ENCODE measurements at places on chromosomes 11 and 22. TPM values are rescaled to one million over a fixed set of nuclear protein-coding genes. Genes with fewer than 3 reads are reported as not detected.

Gene CTSF
- total RNA-seq, result not detected

Gene C11orf86
- 0.29 TPM for total RNA-seq

Gene MS4A3
- total RNA-seq, result not detected

Gene RTN4RL2
- 0.79 TPM for total RNA-seq

Gene TMEM41B
- 106 TPM for total RNA-seq

Gene ESAM
- 31.1 TPM for total RNA-seq

DNA sequence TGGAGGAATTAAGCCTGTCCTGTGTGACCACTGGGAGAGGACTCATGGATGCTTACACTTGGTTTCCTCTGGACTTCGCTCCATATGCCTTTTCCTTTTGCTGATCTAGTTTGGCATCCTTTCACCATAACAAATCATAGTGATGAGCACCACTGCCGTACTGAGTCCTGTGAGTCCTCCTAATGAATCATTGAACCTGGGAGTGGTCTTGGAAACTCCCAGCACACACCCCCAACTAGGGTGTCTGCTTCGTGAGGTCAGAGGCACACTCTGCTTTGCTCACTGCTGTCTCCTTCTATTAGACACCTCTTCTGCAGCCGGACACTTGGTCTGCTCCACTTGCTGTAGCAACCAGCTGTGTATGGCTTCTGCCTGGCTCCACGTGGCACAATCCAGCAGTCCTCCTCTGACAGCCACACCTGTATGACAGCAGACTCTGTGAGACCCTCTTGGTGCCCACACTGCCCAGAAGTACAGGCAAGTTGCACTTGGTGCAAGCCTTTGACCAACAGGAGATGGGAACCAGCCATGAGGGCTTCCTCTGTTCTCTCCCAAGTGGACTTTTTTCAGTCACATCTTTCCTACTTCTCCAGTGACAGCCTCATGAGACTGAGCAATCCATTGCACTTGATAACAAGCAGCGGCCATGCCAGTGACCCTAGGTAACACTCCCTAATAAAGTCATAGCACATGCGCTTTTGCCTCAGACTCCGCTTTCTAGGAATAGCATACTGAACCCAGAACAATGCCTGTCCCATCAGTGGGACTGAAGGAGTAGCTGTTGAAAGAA, 65.0 kb upstream of the HMGXB4 start:
- no peak for DNase-seq

DNA sequence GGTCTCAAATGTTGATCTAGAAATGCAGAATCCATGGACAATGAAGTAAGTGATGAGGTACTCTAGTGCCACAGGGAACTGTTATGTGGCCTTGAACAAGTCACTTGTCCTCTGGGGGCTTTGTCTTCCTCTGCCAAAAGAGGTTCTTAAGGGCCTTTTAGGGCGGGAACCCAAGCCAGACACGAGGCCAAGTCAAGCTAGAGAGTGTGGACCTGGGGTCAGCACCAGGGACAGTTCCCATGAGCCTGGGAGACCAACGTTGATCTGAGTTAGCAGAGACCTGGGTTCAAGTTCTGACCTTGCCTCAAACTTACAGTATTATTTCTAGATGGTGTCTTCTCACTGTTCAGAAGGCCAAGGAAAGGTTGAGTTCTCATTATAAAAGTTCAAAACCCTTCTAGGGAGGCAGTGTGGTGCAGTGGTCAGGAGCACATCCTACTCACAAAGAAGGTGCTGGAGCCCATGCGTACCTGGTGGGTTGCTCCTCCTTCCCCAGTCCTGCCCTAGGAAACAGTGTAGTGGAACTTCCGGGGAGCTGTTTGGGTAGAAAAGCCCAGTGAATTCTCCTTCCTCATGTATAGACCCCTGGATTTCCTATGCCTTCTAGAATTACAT, 121.5 kb downstream of the CHST1 start:
- DNase-seq, result peak; percentile 37

- DNase-seq, result no peak
Observed at GRCh38 chr11:122808478-122808869, 29.8 kb upstream of the CRTAM start.

DNA sequence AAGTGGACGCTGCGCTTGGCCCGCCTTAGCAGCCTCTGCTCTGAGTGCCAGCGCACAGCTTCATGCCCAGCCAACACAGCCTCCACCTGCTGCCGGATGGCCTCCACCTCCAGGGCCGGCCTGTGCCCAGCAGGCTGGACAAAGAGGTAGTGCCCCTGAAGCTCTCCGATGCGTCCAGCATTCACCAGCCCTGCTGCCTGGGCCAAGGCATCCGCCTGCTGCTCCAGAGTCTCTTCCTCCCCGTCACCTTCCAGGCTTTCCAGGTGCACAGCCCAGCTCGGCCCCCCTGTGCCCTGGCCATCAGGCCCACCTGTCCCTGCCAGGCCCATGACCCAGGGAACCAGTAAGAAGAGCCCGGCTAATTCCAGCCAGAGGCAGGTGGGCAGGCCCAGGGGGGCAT, 2.5 kb downstream of the PCSK7 start:
- no peak for DNase-seq

DNA sequence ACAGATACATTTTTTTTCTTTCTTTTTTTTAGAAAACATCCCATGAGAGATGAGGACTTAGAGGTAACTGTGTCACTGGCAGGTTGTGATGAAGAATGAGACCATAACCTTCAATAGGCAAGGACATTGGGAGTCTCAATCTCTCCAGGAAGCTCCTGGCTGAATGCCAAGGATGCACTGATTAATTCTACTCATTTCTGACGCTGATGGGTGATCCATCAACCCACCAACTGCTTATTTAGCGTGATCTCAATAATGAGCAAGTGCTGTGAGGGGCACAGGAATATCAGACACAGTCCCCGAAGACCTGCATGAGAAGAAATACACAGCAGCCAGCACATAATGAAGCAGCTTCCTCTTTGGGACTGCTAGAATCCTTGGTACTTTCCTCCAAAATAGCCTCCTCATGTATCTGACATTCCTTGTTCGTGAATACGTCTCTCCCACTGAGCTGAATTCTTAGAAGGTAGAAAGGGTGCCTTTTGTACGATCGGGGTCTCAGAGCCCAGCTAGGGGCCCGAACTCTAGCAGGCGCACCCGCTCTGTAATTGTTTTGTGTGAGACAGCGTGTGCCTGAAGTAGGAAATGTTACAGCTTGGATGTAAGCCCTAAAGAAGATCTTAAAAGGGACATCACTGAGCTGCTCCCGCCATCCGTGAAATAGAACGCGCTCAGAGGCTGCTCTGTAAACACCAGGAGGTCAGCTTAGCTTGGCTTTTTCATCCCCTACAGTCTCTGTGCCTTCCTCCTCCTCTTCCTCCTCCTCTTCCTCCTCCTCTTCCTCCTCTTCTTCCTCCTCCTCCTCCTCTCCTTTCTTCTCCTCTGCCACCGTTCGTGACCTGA, 7.2 kb downstream of the CLMP start:
- no peak for DNase-seq

GRCh38 chr22:29130476-29130875, 57.6 kb downstream of the KREMEN1 start:
- DNase-seq, result no peak

DNA sequence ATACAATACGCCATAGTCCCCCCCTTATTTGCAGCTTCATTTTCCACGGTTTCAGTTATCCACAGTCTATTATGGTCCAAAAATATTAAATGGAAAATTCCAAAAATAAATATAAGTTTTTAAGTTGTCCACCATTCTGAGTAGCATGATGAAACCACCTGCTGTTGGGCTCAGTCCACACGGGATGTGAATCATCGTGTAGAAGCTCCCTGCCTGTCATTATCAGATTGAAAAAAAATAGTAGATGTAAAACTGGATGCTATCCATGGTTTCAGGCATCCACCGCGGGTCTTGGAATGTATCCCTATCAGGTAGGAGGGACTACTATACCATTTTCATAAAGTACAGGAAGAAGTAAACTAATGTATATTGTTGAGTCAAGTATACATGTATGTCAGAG, 127.4 kb downstream of the TTC17 start:
- no peak for DNase-seq

GRCh38 chr11:46277313-46277621, 195 bp upstream of the CREB3L1 start:
- peak; percentile 95 for DNase-seq

DNA sequence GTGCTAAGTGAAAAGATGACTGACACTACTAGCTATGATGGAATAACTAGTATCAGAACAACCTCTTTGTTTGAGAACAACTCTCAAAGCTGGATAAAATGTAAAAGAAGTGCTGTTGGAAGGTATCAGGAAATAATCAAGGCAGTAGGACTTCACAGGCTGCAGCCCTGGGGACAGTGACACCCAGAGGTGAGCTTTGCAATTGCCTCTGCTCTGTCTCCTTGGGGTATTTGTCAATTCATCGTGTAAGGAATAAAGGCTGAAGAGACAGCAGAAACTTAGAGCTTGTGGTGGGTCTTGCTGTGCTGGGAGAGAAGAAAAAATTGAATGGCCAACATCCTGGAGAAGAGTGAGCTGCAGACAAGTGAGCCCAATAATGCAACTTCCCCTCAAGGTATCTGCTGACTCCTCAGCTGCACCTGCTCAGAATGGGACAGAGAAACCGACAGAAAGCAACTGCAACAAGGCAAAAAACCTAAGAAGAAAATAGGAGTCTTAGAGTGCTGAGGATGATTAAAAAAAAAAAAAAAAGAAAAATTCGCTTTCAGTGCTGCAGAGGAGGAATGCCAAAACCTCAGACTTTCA, 141.1 kb downstream of the RCN1 start:
- DNase-seq, result peak; percentile 67

GRCh38 chr11:44789496-44789895, 62.7 kb downstream of the TSPAN18 start:
- no peak for DNase-seq

DNA sequence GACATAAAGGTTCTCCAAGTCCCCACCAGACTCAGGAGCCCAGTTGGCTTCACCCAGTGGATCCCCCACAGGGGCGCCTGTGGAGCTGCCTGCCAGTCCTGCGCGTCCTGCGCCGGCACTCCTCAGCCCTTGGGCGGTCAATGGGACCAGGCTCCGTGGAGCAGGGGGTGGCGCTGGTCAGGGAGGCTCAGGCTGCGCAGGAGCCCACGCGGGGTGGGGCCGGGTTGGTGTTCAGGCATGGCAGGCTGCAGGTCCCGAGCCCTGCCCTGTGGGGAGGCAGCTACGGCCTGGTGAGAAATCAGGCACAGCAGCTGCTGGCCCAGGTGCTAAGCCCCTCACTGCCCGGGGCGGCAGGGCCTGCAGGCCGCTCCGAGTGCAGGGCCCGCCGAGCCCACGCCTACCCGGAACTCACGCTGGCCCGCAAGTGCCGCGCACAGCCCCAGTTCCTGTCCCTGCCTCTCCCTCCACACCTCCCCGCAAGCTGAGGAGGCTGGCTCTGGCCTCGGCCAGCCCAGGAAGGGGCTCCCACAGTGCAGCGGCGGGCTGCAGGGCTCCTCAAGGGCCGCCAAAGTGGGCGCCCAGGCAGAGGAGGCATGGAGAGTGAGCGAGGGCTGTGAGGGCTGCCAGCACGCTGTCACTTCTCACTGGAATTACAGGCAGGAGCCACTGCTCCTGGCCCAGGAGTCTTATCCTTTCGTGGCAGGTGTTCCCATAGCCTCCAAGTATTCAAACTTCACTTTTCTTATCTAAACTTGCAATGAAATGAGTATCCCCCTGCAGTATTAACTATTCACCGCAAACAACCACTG, 22.8 kb upstream of the ZBTB44 start:
- DNase-seq, result no peak

GRCh38 chr11:128598506-128599150, 11.3 kb upstream of the ETS1 start:
- DNase-seq, result no peak

- DNase-seq, result no peak
Observed at GRCh38 chr11:112177589-112177988, 2.3 kb downstream of the BCO2 start.

Measured in HT-29 (cell line).